HS-27A (cell line): ENCODE measurements at places on chromosomes 2 and 18.

DNA sequence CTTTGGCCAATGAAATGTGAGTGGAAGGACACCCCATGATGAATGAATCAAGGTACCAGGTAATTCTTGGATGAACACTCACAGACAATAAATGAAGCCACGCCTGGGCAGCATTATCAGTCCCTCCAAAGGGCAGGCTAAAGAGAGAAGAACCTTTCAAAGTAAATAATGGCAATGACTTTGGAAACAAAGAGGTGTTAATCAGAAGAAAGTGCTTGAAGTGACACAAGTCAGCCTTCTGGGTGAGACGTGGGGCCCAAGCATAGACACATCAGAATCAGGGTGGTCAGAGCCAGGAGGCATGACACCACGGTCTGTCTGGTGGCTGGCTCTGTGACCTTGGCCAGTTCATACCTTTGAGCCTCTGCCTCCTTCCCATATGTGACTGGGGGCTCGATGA, 103.3 kb downstream of the POLR1A start:
- no peak for DNase-seq

DNA sequence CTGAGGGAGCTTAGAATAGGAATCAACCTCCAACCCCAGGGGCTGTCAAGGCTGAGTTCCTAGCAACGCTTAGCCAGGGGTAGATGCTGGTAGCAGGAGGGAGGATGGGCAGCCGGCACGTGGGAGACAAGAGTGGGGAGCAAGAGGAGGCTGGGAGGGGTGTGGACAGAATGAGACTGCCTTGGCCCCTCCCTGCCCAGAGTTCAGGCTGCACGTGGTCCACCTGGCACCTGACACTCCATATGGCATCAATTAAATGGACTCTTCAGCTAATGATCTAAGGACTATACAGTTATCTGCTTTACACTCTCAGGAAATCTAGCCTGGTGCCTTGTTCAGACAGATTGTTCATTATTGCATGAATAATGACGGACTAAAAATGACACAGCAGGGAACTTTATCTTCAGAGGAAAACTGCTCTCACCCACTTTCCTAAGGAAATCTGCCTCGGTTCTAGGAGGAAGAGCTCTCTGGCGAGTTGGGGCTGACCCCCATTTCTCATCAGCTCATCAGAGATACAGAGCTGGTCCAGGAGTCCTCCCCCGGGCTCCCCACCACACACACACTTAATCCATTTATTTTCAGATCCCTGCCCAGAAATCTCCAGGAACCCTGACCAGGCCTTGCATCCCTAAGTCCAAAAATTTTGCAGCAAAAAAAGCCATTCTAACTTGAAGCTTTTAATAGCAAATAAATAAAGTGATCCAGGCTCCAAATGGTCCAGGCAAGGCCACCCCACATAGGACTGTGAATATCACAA, 102.1 kb upstream of the CDC42EP3 start:
- DNase-seq = no peak

DNA sequence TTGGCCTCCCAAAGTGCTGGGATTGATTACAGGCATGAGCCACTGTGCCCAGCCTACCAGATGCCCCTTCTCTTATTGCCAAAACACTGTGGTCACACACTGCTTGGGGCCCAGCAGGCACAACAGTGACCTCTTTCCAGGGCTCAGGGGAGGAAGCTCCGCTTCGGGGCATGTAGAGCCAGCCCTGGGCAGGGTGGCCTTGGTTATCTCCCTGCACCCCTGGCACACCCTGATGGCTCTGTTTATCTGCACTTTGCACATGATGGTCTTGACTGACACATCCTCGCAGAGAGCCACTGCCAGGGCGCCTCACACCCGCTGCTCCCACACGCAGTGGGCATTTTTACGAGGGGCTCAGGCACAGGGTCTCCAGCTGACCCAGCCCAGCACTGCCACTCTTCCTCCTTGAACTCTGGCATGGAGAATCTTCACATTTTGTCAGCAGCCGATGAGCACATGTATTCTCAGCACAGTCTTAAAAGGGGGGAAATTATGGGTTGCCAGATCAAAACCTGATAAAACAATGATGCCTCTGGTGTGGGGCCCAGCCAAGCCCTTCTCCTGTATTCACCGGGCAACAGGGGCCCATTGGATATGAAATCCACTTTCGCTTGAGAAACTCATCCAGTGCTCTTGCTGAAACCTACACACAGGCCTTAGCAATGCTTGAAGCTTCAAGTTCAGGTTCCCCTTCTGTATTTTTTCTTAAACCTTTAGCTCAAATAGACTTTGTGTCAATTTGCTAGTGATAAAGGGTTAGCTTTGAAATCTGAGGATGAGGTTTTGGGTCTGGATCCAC, 5.9 kb downstream of the GYPC start:
- no peak for DNase-seq

GRCh38 chr2:66186537-66186936, 248.4 kb upstream of the MEIS1 start:
- no peak for DNase-seq

- DNase-seq = no peak
Measured at GRCh38 chr2:173221937-173222594, 132.6 kb upstream of the CDCA7 start.

DNA sequence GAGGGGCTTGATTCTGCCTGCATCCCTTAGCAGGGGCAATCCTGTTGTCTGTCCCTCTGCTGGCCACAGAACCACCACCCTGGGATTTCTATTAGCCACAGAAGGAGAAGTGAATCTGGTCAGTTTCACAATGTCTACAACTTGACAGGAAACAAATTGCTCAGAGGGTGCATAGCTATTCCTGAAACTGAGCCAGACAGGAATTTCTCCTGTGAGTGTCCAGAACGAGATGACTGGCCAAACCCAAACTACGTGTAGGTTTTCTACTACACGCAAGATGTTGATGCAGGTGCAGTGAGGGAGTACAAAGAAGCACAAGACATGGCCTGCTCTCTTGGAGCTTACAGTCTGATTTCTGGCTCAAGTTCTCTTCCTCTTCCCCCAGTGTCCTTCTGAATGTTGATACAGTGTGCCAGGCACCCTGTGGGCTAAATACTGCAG, 201.9 kb downstream of the CLIP4 start:
- DNase-seq = no peak

- no peak for DNase-seq
Measured at GRCh38 chr2:180722551-180723239, 257.7 kb upstream of the UBE2E3 start.

GRCh38 chr2:235066490-235066889, 114.7 kb downstream of the SH3BP4 start:
- no peak for DNase-seq

DNA sequence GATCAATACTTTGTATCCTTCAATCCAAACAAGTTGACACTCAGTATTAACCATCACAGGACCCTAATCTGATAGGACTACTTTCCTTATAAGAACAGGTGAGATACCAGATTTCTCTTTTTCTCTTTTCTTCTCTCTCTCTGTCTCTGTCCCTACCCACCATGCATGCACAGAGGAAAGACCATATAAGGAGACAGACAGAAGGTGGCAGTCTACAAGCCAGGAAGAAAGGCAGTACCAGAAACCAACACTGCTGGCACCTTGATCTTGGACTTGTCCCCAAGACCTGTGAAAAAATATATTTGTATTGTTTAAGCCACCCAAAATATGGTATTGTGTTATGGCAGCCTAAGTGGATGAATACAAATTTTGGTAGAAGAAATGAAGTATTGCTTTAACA, 156.2 kb upstream of the KCNH7 start:
- no peak for DNase-seq

- DNase-seq = no peak
Measured at GRCh38 chr2:62447411-62447810, 58.6 kb downstream of the TMEM17 start.

DNA sequence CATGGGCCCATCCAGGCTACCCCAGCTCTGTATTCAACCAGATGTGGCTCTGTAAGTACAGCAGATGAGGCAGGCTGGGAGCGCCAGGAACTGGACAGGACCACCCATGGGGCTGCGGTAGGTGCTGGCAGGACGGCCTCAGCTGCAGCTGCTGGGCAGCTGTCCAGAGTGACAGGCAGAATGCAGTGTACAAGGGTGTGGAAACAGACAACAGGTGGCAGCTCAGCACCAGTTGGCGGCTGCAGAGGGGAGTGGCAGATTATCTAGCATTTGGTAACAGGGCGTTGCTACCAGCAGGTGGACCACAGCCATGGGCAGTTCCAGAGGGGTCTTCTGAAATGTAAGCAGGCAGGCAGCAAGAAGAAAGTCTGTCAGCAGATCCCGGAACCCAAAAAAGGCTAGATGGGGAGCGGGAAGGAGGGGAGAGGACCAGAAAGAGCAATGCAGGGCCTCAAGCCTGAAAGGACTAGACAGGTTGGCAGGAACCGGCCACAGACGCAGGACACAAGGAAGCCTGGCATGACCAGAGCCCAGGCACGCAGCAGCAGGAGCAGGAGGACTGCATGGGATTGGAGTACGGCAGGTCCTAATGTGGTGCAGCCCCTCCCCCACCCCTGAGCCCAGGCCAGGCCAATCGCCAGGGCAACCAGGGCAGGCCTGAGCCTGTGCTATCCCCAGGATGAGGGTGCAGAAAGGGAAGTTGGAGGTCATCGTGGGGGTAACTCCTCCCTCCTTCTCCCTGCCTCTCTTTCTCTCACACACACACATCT, 24.7 kb downstream of the PKDCC start:
- no peak for DNase-seq

GRCh38 chr18:13398631-13399030, 180.1 kb downstream of the LDLRAD4 start:
- DNase-seq = no peak

DNA sequence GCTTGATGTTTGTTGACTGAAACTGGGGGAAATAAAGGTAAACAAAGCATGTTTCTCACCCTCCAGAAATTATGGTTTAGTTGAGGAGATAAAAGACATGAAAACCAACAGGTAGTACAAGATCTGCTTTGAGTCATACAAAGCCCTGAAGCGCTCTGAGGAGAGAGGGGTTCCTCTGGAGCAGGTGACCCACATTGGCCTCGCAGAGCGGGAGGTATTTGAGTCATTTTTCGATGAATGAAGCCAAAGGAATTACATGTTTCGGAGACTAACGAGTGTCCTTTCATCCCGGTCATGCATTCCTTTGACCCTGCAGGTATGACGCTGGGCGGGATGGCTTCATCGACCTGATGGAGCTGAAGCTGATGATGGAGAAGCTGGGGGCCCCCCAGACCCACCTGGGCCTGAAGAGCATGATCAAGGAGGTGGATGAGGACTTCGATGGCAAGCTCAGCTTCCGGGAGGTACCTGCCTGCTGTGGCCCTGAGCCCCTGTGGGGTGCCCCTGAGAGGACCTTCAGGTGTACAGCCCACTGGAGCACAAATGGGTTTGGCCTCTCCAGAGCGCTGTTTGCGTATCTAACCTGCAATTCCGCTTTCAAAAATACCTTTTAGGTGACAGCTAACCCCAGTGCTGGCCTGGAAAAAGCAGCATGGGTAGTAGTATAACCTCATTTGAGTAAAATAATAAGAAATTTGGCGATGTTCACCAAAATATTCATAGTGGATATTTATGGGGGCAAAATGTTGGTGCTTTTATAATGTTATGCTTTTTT, 29.3 kb downstream of the EFHD1 start:
- DNase-seq = no peak

DNA sequence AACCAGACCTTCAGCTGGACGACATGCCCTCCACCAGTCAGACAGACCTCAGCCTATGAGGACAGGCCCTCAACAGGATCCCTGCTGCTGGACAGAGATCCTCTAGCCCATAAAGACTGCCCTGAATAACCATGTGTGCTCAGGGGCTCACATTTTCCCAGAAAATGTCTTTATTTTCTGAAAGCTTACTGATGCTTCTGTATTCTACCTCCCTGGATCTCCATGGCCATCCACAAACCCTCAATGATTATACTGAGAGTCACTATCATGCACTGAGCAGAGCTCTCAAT, 1.8 kb upstream of the PTPN18 start:
- DNase-seq = no peak

GRCh38 chr2:79630060-79630459, 117.2 kb downstream of the CTNNA2 start:
- DNase-seq = no peak

DNA sequence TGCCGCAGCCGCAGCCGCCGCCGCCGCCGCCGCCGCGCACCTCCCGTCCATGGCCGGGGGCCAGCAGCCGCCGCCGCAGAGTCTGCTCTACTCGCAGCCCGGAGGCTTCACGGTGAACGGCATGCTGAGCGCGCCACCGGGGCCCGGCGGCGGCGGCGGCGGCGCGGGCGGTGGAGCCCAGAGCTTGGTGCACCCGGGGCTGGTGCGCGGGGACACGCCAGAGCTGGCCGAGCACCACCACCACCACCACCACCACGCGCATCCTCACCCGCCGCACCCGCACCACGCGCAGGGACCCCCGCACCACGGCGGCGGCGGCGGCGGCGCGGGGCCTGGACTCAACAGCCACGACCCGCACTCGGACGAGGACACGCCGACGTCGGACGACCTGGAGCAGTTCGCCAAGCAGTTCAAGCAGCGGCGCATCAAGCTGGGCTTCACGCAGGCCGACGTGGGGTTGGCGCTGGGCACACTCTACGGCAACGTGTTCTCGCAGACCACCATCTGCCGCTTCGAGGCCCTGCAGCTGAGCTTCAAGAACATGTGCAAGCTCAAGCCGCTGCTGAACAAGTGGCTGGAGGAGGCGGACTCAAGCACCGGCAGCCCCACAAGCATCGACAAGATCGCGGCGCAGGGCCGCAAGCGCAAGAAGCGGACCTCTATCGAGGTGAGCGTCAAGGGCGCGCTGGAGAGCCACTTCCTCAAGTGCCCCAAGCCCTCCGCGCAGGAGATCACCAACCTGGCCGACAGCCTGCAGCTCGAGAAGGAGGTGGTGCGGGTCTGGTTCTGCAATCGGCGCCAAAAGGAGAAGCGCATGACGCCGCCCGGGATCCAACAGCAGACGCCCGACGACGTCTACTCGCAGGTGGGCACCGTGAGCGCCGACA, 2.4 kb downstream of the POU3F3 start:
- no peak for DNase-seq

DNA sequence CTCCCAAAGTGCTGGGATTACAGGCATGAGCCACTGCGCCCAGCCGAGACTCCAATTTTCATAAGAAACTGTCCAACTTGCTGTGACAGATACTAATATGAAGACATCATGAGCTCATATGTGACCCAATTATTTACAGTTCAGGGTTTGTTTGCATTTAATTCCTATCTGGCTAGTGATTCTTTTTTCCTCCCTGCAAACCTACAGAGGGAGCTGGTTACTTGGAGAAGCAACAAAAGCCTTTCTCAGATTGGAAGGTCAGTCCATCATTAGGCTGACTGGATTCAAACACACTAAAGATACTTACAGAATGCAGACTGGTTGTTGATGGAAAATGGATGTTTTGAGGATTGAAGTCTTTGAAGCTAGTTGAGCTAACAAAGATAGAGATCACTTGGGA, 176.4 kb downstream of the ANKRD44 start:
- no peak for DNase-seq
